ENCODE measurements at places on chromosomes 2 and 18.

GRCh38 chr2:27446057-27446456 is 3.9 kb downstream of the KRTCAP3 start:
- DNase-seq = no peak

GRCh38 chr2:230665263-230665691 is 47.4 kb upstream of the CAB39 start:
- DNase-seq = no peak

- DNase-seq = no peak
These were observed 17.5 kb downstream of the UXS1 start for GRCh38 chr2:106176446-106177099.

GRCh38 chr2:190407662-190408537 is at the start of gene MFSD6:
Gene MFSD6 (plus strand): TSS chr2:190408355. CDS start chr2:190436030, 27,675 bp downstream.
- peak; percentile 61 for DNase-seq

DNA sequence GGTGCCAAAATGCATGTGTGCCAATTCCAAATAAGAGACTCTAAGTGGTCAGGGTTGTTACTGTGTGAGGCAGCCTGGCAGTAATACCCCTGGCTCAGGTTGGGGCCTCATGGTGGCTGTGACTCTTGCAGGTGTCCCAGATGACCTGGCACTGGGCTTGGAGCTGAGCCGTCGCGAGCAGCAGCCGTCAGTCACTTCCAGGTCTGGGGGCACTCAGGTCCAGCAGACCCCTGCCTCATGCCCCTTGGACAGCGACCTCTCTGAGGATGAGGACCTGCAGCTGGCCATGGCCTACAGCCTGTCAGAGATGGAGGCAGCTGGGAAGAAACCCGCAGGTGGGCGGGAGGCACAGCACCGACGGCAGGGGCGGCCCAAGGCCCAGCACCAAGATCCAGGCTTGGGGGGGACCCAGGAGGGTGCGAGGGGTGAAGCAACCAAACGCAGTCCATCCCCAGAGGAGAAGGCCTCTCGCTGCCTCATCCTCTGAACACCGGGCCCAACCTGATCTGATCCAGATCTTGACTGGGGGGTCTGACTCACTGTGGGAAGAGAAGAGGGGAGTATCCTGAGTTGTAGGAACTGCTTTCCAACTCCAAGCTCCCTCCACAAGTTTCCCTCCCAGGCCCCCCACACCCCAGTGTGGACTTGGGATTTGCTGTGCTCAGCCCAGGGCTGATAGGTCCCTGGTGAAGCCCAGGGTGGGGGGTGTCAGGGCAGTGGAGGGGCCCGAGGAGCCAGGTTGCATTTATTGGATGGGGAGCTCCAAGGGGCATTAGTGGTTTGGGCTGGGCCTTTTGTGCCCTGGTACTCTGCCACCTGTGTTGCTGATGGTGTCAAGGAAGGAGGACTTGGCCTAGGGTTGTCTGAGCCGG is 5.6 kb downstream of the DNAJB2 start:
- DNase-seq = no peak

Measured in NCI-H748 treated with DMSO at 0.1 percent for 48 hours (cell line).